ENCODE measurements at places on chromosomes 16 and 17.

GRCh38 chr17:1134634-1135324 lies 45.0 kb downstream of the ABR start:
- DNase-seq: no peak

GRCh38 chr16:31113121-31114120 lies 4.0 kb upstream of the KAT8 start:
- no peak for DNase-seq

GRCh38 chr16:57612494-57612893 lies 15.9 kb upstream of the ADGRG1 start:
- no peak for DNase-seq

- no peak for DNase-seq
Observed at GRCh38 chr16:27441998-27442397, 40.0 kb downstream of the IL21R start.

DNA sequence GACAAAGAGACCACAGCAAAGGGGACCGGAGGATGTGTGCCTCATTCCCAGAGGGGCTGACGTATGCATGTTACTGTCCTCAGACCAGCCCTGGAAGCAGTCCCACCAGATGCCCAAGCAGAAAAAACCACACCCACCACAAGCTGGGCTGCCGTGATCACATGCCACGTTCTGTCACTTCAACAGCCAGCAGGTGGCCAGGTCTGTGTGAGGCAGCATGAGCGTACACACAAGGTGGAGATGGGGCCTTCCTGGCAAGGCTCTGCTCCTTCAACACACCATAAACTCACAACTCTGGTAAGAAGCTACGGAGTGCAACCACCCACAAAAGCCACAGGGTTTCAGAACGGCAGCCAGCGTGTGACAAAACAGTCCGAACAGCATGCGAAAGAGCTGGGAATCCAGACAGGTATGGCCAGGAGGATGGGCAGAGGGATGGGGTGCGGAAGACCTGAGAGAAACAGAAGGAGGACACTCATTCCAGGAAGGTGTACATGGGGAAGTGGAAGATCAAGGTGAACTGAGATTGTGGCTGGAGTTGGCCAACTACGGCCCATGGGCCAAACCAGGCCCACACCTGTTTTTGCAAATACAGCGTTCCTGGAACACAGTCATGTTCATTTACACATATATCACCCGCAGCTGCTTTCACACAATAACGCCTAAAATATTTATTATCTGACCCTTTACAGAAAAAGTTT lies 27.9 kb downstream of the MBTPS1 start:
- DNase-seq: no peak

GRCh38 chr17:40058865-40059264 lies 3.9 kb upstream of the THRA start:
- DNase-seq: no peak

- DNase-seq: no peak
Observed at GRCh38 chr16:80174416-80174815, 366.4 kb upstream of the DYNLRB2 start.

GRCh38 chr17:2198927-2199326 lies 104.7 kb downstream of the SMG6 start:
- DNase-seq: no peak

GRCh38 chr17:79136596-79136995 lies 62.0 kb downstream of the ENGASE start:
- DNase-seq: no peak

Measured in neural progenitor cell (in vitro differentiated cells).